ENCODE measurements at places on chromosomes 7 and 10. TPM values are rescaled to one million over a fixed set of nuclear protein-coding genes. Genes with fewer than 3 reads are reported as not detected.

DNA sequence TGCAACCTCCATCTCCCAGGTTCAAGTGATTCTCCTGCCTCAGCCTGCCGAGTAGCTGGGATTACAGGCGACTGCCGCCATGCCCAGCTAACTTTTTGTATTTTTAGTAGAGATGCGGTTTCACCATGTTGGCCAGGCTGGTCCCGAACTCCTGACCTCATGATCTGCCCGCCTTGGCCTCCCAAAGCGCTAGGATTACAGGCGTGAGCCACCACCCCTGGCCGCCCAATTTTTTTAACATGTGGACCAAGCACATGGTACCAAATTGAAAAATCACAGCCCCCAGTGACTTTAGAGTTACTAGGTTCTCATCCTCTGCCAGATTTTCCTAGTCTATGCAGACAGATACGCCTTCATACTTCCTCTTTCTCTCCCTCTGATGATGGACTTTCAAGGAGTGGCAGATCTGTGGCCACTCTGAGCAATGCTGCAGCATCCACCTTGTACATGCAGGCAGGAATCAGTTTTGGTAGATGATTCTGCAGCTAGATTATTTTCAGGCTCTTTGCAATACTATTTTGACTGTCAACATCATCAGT, 34.0 kb upstream of the EZH2 start:
- no peak for DNase-seq

GRCh38 chr7:137547485-137547884, 204.0 kb upstream of the PTN start:
- no peak for DNase-seq

Gene TDRD1
- total RNA-seq: 0.25 TPM

Gene SMKR1
- total RNA-seq: 2.3 TPM

Measured in activated CD4-positive, alpha-beta T cell treated with anti-CD3 and anti-CD28 coated beads for 36 hours (primary cell).